ENCODE measurements at places on chromosomes 13 and 19. TPM values are rescaled to one million over a fixed set of nuclear protein-coding genes. Genes with fewer than 3 reads are reported as not detected.

- no peak for DNase-seq
These were observed 76.6 kb upstream of the KLF12 start for GRCh38 chr13:74210693-74211393.

- no peak for DNase-seq
These were observed 13.8 kb upstream of the CCNP start for GRCh38 chr19:40240332-40240731.

GRCh38 chr19:48907671-48908070 lies 7.6 kb downstream of the NUCB1 start:
- no peak for DNase-seq

- no peak for DNase-seq
These were observed 20.4 kb downstream of the LMO7 start for GRCh38 chr13:75656425-75656989.

GRCh38 chr13:108643646-108644353 lies 14.4 kb downstream of the MYO16 start:
- no peak for DNase-seq

DNA sequence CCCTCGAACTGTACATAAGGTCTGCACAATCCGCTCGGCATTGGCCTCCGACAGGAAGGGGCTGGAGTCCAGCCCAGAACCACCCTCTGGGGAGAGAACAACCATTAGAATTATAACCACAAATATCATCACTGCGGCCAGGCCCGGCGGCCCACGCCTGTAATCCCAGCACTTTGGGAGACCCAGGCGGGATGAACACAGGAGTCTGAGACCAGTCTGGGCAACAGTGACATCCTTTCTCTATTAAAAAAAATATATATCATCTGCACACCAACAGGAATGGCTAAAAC lies 11.4 kb downstream of the COQ8B start:
- no peak for DNase-seq

The FUT3 gene
- total RNA-seq, result not detected

The TGFBR3L gene
- 2.6 TPM for total RNA-seq

The TPT1 gene
- total RNA-seq, result 3,408 TPM

The TMPRSS9 gene
- total RNA-seq, result not detected

The FLT3 gene
- total RNA-seq, result 0.12 TPM

The FLT1 gene
- total RNA-seq, result 27.4 TPM
